ENCODE measurements at places on chromosomes 13 and 19.

DNA sequence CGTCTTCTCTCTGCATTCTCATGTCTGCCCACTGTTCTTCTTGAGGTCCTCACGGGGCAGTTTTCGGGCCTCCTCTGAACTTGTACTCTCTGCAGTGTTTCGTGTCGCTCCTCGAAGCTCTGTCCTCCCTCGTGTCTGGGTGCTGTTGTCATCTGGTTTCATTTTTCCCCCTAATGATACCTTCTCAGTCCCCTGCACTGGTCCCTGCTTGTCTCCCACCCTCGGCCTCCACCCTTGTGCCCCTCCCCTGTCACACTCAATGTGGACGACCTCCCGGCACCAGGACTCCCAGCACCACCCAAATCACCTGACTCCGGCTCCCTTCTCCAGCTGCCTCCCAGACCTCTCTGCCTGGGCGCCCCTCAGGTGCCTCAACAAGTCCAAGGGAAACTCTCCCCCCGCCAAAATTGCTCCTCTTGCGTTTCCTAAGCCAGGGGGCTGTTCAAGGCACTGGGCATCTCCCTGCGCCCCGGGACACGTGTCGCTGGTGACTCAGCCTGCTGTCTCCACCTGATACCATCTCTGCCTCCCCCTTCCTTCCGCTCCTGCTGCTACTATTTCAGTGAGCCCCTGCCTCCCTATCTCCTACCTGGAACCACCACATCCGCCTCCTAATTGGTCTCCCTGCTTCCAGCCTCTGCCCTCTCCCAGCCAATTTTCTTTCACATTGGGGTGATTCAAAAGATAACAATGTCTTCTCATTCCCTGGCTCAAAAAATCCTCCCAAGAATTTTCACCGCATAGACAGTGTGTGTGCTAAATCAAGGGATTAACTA, 49.5 kb downstream of the RFX2 start:
- peak; percentile 63 for DNase-seq

DNA sequence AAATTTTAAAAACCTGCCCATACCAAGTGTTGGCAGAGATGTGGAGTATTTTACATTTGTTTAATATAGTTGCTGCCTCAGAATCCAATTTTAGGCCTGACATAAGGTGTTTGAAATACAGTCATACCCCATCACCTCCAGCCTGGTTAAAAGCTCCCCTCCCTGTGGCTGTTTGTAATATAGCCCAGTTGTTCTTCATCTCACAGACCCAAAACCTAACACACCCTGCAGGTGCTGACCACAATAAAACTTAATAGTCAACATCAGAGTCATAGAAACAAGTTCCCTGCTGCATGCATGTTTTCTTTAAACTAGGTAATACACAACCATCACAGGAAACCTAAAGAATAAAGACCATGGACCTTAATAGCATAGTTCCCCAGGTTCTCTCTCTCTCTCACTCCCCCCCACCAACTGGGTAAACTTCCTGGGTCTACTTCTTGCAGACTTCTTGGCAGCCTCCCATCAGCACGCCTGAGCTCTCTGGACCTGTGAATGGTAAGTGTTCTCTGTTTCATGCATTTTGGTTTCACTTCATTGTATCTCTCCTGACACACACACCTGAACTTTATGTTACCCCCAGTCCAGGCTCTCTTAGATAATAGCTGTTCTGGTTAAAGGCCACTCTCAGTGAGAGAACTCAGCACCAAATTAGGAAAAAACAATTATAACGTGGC, 1369.9 kb downstream of the EFNB2 start:
- DNase-seq: no peak

GRCh38 chr19:41376241-41376997, at the start of gene TMEM91:
Gene TMEM91 (plus strand): TSS chr19:41376533. CDS start chr19:41378310, 1,777 bp downstream.
- DNase-seq: no peak

DNA sequence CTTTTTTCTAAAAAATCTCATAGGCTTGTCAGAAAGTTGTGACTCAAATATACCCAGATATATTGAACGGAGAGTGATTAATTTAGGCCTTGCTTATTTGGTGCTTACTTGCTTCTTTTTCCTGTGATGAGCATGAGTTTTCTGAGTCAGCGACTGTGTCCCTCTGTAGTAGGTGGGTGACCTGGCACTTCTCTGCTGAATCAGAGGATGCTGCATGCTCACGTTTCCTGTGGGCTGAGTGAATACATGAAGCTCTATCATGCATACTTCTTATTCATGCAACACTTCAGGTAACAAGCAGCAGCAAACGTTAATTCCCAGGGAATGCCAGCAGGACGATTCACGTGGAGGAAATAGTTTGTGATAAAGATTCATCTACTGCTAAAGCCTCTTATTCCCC, 245.0 kb downstream of the KLF5 start:
- peak; percentile 12 for DNase-seq

GRCh38 chr13:76803831-76804230, 82.4 kb downstream of the KCTD12 start:
- no peak for DNase-seq

- no peak for DNase-seq
Measured at GRCh38 chr19:48455171-48455907, at the start of gene KCNJ14. Gene KCNJ14 (plus strand): TSS chr19:48455574. CDS start chr19:48461725, 6,151 bp downstream.

GRCh38 chr19:38287604-38288003, 16.4 kb upstream of the C19orf33 start:
- DNase-seq: no peak

GRCh38 chr19:28549680-28550277, 663.2 kb downstream of the UQCRFS1 start:
- no peak for DNase-seq

Measured in H54 (cell line).